A172 (cell line): ENCODE measurements at places on chromosomes 5 and 9.
A peak's percentile ranks its signal among the peaks of the same experiment; 100 is the strongest.

DNA sequence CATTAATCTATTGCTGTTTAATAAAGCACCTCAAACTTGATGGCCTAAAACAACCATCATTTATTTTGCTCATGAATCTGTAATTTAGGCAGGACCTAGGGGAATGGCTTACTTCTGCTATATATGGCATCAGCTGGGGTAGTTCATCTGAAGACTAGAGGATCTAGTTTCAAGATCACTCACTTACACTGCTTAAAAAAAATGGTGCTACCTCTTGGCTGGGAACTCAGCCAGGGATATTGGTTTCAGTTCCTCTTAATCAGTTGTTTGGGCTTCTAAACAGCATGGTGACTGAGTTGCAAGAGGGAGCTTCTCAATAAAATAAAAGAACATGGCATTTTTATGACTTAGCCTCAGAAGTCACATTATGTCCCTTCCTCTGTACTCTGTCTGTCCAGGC lies 142.0 kb downstream of the FAM114A2 start:
- peak; percentile 29 for DNase-seq

GRCh38 chr5:147223948-147224791 lies 10.7 kb upstream of the STK32A start:
- DNase-seq = peak; percentile 61

DNA sequence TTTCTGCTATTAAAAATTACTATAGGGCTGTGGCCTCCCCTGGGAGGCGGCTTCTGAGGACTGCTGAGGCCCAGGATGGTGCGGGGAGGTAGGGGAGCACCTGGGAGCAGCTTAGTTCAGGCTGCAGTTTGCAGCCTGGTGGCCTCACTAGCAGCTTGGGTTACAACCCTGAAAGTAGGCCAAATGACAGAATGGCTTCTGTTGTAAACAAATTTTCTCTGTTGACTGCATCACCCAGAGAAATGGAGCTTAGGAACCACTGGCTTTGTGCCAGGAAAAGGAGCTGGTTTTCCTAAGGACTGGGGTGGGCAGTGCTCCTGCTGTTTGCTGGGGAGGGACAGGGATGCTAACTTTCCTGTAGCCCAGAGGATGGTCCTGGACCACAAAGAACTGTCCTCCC lies 130.3 kb downstream of the ENTREP1 start:
- no peak for DNase-seq

- DNase-seq = peak; percentile 68
These were observed 5.0 kb upstream of the SLC34A1 start for GRCh38 chr5:177378884-177379883.

GRCh38 chr9:134125413-134126095 lies 10.3 kb upstream of the WDR5 start:
- no peak for DNase-seq

DNA sequence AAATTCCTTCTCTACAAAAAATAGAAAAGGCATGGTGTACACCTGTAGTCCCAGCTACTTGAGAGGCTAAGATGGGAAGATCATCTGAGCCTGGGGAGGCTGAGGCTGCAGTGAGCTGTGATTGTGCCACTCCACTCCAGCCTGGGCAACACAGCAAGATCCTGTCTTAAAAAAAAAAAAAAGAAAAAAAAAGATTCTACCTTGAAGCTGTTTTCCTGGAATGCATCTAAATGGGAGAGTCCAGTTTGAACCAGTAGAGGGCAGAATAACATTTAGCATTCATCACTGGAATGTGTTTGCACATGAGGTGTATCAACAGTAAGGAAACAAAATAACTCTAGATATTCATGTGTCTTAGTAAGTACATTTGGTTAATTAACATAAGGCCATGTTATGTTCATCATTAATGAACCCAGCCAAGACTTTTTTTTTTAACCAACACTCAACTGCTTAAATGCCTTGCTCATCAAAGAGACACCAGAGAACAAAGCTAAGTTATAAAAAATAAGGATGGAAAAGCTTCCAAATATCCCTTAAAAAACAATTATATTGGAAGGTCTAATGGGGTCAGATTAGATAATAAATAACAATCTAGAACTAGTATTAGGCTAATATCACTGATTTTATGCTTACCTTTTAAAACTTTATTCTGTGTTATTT lies 16.1 kb downstream of the IFNE start:
- no peak for DNase-seq

GRCh38 chr5:177497292-177498012 lies at the start of gene PDLIM7:
TSS of gene PDLIM7 (minus strand) at chr5:177497604. CDS start at chr5:177496512, 1,092 bp downstream.
- DNase-seq = peak; percentile 93

- DNase-seq = no peak
These were observed 43.7 kb upstream of the SLIT3 start for GRCh38 chr5:169344629-169345028.

DNA sequence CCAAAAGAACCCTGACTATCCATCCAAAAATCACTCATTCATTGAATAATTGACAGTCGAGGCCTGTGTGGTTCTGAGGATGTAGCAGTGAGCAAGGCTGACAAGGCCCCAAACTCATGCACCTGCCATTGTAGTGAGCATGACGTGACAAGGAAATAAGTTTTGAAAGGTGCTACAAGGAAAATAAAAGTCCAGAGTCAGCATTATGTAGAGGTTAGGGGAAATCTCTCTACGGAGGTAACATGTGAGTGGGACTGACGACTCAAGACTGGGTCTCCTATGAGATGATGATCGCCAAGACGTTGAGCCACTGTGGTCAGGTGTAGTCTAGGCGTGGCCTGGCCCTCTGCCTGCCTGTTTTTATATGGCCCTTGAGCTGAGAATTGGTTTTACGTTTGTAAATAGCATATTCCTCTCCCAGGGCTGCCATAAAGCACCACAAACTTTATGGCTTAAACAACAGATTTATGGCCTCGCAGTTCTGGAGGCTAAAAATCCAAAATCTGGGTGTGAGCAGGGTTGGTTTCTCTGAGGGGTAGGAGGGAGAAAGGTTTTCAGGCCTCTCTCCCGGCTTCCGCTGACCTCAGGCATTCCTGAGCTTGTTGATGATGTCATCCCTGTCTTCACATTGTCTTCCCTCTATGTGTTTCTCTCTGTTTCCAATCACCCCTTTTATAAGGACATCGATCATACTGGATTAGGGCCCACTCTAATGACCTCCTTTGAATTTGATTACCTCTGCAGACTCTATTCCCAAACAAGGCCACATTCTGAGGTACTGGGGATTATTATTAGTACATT lies 206.4 kb upstream of the EGFLAM start:
- no peak for DNase-seq

DNA sequence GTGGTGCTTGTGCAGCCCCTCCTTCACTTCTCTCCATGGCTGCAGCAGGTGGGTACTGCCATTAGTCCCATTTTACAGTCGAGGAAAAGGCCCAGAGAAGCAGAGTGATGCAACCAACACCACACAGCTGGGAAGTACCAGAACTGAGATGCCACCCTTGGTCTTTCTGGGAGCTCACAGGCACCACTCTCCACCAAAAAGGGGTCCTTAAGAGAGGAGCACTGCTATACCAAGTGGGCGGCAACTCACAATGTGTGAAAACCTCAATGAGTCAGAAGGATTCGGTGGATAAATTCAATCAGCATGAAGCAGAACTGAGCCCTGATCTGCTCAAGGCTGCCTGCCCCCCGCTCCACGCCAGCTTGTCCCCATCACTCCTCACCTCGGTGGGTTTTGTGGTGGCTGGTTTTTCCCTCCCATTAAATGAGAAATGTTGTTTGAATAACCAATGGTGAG lies 213.7 kb downstream of the FSTL4 start:
- DNase-seq = no peak

- no peak for DNase-seq
These were observed 60.9 kb downstream of the ICE1 start for GRCh38 chr5:5483350-5483749.

- no peak for DNase-seq
These were observed 93.7 kb downstream of the JAKMIP2 start for GRCh38 chr5:147688656-147689356.

- no peak for DNase-seq
These were observed 42.5 kb downstream of the KCNIP1 start for GRCh38 chr5:170546282-170546681.

GRCh38 chr5:159645179-159645846 lies 271.0 kb upstream of the ADRA1B start:
- no peak for DNase-seq

- DNase-seq = peak; percentile 6
These were observed 33.3 kb downstream of the FBXO10 start for GRCh38 chr9:37542895-37543294.

GRCh38 chr5:172173564-172174153 lies 14.4 kb downstream of the STK10 start:
- DNase-seq = peak; percentile 89

DNA sequence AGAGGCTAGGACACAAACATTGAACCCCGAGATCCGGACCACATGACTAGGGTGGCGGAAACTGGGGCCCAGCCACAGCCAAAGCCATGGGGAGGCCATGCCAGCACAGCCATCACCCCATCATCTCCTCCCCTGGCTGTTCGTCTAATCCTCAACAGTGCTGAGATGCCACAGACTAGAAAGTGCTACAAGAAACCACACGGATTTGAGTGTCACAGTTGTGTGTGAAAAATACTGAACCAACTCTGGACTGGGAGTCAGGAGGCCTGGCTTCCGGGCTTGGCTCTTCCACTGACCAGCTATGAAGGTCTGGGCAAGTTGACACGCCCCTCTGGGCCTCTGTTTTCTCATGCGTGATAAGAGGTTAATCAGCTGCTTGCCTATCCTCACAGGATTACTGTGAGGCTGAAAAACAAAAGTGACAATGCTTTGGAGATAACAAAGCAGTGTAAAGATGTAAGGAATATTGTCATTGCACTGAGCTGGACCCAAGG lies 38.8 kb upstream of the SHB start:
- no peak for DNase-seq

DNA sequence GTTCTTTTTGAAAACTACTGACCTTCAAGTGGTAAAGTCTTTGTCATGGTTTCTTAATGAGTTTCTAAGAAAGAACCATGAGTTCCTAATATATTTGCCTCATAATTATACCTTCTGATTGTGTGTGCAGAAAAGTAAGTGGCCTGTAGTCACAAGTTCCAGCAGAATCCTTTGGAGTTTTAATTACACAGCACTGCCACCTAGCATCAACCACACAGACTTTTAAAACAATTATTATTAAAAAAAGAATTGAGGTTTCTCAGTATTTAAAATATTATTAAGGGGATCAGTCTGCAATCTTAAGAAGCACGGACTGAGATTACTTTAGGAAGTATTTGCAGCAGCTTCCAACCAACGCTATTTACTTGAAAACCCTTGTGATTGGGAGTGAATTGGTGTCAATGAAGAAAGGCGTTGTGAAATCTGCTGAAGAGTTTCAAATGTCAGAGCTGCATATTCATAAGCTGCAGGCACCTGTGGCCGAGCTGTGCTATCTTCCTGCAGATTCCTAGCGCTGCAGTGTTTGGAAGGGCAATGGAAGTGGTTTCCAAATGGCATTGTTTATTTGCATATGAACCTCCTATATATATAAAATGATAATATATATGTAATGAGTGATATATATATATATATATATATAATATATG lies 1074.2 kb upstream of the WWC1 start:
- no peak for DNase-seq

GRCh38 chr9:123893831-123894460 lies 36.0 kb downstream of the DENND1A start:
- DNase-seq = peak; percentile 49

GRCh38 chr9:98738741-98739140 lies 30.0 kb upstream of the GABBR2 start:
- no peak for DNase-seq

- DNase-seq = no peak
These were observed 7.0 kb upstream of the DCTN4 start for GRCh38 chr5:150765799-150766169.

- DNase-seq = no peak
These were observed 470.5 kb downstream of the PDE4D start for GRCh38 chr5:59423021-59423420.

DNA sequence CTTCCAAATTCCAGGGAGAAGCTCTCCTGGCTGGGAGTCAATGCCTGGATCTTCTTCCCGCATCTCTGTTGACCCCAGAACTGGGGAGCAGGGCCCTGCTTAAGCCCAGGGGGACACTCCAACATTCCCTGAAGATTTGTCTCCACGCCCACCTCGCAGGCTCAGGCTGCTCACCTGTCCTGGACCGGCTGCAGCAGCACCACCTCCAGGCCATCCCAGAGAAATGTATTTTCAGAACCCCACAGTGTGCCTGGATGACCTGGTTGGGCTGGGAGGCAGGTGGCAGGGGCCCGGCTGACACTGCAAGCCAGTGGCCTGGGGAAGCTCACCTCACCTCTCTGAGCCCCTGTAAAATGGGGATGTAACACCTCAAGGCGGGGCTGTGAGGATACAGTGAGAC lies 27.1 kb upstream of the ZBTB43 start:
- no peak for DNase-seq

DNA sequence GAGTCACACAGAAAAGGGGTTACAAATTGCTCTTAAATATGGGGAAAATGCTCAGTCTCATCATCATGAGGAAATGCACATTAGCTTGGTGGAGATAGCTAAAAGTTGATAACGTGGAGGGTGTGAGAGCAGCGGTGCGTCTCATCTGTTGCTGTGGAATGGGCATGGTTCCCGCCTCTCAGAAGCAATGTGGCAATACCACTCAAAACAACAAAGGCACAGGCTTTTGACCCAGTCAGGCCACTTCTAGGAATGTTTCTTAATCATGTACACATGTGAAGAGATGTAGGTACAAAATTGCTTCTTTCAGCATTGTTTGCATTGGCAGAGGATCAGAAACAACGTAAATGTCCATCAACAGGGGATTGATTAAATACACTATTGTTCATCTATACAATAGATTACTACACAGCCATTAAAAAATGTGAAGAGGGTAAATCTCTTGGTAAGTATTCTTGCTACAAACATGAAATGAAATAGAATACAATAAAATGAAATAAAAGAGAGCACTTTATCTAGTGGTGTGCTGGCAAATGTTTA lies 212.6 kb upstream of the MSX2 start:
- DNase-seq = no peak

DNA sequence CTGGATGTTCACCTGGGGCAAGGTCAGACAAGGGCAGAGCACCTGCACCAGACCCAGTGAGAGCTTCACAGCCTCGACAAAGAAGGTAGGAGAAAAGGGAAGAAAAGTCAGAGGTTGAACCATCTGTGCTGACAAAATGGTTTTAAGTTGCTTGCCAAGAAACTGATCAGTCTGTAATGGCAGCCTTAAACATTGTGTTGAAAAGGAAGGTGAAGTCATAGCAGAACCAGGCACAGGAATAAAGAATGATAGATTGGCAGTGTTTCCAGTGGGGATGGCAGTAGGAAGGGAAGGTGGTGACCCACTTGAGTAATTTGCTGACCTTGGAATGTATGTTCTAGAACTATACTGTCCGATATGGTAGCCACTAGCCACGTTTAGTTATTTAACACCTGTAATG lies 34.2 kb downstream of the HTR4 start:
- no peak for DNase-seq
